HAP-1 (cell line): ENCODE measurements at places on chromosomes 5 and 9.

DNA sequence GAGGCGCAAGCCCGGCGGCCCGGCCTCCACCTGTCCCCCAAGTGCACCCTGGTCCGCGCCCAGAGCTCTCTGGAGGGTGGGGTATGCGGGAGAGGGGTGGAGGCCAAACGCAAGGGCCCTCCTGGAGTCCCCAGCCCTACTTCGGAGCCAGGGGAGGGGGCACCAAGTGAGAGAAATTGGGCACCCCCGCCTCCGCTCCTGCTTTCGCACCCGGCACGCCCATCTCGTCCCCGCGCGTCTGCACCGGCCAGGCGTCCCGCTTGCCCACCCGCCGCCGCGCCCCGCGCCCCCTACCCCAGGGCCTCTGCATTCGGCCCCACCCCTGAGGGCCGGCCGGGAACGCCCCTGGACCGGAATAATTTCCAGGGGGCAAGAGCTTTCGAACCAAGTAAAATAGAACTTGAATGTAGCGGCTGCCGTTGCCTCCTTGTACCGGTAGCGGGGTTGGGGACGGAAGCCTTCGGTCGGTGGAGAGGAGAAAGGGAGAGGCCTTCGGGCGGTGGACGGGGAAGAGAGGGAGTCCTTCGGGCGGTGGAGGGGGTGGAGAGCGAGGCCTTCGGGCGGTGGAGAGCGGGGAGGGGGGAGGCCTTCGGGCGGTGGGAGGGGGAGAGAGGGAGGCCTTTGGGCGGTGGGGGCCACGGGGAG lies 694 bp upstream of the PHPT1 start:
- DNase-seq, result peak; percentile 35

DNA sequence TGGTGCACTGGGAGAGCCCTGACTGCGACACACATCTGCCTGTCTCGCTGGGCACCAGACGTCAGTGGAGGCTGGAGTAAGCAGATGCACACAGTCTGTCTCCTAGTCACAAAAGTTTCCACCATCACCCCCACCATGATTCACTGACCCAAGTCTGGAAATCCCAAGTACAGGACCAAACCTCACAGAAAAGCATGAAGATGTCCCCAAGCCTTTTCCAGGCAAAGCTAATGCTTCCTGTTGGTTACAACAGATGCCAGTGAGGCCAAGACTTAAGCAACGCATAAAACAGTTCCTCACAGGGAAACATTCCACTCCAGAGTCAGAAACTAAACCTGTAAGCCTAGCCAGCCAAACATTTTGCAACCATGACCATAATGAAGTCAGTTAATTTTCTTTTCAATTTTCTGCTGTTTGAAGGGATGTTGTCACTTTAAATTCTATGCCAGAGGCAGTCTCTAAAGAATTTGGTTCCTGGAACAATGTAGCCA lies 259.3 kb upstream of the SLC30A5 start:
- DNase-seq, result no peak

DNA sequence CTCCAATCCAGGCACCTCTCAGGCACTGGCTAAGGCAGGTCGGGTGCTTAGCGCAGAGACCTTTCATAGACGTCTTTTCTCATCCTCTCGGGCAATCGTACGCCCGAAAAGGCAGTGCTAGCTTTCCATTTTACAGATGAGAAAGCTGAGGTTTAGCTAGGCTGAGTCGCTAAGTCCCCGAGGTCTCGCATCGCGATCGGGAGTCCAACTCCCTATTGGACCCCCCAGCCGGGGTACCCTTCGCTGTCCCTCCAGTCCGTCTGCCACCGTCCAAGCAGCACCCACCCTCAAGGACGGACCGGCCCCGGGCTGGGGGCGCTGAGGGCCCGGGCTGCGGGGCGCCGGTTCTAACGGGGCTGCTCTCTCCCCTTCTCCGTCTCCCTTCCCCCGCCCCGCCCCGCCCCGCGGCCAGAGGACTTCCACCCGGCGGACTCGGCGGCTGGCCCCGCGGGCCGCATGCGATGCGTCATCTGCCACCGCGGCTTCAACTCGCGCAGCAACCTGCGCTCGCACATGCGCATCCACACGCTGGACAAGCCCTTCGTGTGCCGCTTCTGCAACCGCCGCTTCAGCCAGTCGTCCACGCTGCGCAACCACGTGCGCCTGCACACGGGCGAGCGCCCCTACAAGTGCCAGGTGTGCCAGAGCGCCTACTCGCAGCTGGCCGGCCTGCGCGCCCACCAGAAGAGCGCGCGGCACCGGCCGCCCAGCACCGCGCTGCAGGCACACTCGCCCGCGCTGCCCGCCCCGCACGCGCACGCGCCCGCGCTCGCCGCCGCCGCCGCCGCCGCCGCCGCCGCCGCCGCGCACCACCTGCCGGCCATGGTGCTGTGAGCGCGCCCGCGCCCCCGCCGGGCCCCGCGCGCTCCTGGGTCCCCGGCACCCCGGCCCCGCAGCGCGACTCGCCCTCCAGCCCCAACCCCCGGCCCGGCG lies 12.5 kb upstream of the EXOSC2 start:
- DNase-seq, result peak; percentile 86

DNA sequence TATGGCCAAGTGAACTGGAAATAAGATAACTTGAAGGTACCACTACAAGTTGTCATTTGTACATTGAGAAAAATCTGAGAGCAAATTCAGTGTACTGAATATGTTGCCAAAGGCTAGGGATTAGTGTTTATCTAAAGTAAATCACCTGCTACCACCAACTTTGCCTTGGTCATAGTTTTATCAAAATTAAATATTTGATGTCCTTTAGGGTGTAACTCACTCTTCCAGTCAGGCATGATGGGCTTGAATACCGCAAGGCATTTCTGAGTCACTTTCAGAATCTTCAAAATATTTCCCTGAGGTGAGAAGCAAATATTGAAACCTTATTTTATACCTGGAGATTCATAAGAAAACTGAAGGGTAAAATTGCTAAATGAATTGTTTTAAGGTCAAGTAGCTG lies 1338.6 kb upstream of the ACO1 start:
- DNase-seq, result no peak

GRCh38 chr5:154262342-154262741 lies 71.8 kb downstream of the GALNT10 start:
- DNase-seq, result no peak

DNA sequence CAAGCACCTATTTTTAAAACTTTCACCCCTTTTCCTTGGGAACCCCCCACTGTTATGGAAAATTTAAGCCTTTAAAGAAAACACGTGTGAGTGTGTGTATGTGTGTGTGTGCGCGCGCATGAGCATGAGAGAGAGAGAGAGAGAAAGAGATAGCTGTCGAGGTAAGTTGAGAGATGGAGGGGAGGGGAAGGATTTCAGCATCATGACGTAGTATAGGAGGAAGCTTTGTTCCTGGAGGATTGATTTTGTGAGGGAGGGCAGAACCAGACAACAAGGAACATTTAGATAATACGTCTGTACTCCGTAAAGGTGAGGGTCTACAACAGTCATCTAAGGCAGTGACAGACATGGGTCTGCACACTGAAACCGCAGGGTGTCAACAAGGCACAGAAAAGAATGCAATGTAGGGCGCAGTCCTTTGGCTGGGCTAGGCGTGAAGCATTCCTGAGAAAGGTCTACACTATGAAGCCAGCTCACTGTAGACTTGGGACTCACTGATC lies 227.7 kb downstream of the SMARCA2 start:
- no peak for DNase-seq

- no peak for DNase-seq
Measured at GRCh38 chr9:6676254-6676921, 30.9 kb upstream of the GLDC start.

- DNase-seq, result no peak
Measured at GRCh38 chr5:80871541-80871961, 88.6 kb upstream of the RASGRF2 start.

DNA sequence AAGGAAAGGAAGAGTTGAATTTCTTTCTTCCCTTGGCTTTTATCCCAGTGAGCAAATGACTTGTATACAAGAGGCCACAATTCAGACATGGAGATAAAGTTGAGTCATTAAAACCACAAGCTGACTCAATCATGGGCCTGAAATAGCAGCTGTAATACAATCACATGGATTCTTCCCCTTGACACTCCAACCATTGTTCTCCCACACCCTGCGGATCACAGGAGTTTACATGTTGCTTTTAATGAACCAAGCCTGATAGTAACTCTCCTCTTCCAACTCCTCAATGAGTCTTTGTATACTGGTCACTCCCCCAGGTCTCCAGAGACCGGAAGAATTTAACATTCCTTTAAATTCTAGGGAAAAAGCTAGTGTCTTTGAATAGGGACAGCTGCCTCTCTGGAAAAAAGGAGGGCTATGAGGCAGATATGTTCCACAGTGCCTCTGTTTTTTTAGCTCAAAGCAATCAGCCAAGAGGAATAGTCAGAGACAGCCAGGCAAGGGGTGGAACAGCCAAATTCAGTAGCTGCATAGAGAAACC lies 32.4 kb downstream of the PCDHGC5 start:
- peak; percentile 76 for DNase-seq
